ENCODE measurements at places on chromosomes 16 and 17.

DNA sequence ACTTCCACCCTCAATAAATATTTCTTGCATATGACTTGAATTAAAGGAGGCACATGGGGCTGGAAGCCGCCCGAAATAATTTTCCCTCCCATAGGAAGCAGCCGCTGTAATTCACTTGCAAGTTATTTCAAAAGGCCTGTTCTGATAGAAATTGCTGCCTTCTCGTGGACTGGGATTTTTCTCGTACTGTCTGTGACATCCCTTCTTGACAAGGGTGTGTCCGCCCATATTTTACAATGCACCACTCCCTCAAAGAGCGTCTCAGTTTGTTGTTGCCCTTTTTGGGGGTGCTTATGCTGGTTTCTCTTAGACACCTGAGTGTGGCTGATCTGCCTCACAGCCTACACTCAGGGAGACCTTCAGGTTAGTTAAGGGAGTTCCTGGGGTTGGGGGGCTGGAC is 160.0 kb downstream of the MSI2 start:
- no peak for DNase-seq

DNA sequence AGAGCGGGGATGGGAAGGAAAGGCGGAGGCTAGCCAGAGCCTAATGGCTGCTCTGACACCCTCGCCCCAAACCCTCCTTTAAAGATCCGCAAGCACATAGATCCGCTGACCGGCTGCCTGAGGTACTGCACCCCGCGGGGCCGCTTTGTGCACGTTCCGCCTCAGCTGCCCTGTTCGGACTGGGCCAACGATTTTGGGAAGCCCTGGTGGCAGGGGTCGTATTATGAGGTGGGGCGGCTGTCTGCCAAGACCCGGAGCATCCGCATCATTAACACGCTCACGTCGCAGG is 663 bp downstream of the CYB5D1 start:
- DNase-seq, result peak; percentile 32

- no peak for DNase-seq
Measured at GRCh38 chr17:16285646-16286008, 67.6 kb downstream of the CENPV start.

DNA sequence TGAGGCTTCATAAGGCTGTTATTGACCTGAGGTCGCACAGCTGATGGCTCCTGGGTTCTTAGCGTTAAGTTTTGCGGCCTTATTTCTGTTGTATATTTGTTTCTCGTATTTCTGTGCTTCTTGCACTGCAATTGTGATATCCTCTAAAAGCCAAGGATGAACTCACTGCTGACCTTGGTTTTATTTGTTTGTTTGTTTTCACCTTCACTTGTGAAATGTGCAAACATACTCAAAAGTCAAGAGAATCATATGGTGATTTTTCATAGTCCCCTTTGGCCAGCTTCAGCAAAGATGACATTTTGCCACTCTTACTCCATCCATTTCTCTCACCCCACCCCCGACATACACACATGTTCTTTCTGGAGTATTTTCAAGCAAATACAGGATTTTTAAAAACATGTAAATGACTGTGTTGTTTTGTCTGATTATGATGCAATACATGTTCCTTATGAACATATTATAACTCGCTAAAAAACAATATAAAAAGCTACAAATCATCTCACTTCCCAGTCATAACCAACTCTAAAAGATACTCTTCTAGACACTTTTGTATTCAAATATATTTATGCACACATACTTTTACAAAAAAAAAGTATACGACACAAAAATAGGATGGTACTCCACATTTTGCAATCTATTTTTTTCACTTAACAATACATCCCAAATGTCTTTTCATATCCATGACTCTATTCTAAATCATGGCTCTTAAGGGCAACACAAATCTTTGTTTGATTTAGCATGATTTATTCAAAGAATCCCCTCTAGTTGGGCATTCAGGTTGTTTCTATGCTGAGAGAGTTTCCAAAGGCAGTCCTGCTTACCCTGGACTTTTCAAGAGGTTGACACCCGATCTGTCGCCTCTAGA is 5.7 kb upstream of the ZCCHC14 start:
- no peak for DNase-seq

- no peak for DNase-seq
Measured at GRCh38 chr16:23384878-23385277, 68.1 kb downstream of the COG7 start.

DNA sequence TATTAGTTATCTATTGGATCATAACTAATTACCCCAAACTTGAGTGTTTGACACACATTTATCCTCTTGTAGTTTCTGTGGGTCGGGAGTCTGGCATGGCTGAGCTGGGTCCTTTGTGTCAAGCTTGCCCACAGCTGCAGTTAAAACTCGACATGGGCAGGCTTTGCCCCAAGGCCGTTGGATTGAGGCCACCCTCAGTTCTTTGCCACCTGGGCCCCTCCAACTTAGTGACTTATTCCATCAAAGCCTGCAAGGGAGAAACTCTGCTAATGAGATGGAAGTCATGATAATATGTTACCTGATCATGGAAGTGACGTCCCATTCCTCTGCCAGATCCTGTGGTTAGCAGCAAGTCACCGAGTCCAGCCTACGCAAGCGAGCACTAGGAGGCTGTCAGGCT is 17.2 kb downstream of the TBCD start:
- no peak for DNase-seq

- DNase-seq, result no peak
Measured at GRCh38 chr16:66353055-66353454, 13.4 kb upstream of the CDH5 start.

- DNase-seq, result no peak
Measured at GRCh38 chr17:66986659-66987058, 22.2 kb downstream of the CACNG4 start.

GRCh38 chr17:28856028-28856574 is 1.3 kb downstream of the ERAL1 start:
- DNase-seq, result no peak

DNA sequence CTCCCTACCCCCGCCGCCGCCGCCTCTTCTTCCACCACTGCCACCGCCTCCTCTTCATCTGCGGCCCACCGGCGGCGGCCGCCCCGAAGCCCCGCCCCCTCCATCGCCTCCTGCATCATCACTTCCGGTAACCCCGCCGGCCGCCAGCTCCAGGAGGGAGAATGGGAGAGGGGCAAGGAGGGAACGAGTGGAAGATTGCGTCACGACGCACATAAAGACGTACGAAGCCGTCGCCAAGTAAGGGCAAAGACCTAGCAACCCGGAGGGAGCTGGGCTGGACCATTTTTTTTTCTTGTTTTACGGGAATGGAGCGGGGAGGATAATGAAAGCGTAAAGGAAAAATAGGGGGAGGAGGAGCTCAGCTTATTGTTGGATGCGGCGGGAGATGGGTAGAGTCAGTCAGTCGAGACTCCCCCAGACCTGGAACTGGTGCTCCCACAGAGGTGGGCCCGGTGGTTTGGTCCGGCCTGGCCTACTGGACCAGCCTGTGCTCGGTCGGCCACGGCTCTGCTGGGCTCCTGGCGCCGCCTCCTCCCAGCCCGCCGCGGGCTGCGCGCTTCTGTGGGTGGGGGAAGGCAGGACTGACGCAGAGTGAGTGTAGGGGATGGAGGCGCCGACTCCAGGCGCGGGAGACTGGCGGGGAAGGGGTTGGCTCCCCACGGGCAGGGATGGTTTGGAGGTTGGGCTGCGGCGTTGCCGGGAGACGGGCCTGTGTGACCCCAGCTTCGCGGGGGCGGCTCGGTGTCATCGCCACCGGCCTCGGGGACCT is at the start of the genes DCUN1D3 and LYRM1:
Gene DCUN1D3 (minus strand): TSS at position 60 of the 769 bp plus-strand sequence. CDS start 37,820 bp downstream, outside the sequence.
Gene LYRM1 (plus strand): TSS at position 473 of the 769 bp plus-strand sequence. CDS start 14,785 bp downstream, outside the sequence.
- peak; percentile 94 for DNase-seq

DNA sequence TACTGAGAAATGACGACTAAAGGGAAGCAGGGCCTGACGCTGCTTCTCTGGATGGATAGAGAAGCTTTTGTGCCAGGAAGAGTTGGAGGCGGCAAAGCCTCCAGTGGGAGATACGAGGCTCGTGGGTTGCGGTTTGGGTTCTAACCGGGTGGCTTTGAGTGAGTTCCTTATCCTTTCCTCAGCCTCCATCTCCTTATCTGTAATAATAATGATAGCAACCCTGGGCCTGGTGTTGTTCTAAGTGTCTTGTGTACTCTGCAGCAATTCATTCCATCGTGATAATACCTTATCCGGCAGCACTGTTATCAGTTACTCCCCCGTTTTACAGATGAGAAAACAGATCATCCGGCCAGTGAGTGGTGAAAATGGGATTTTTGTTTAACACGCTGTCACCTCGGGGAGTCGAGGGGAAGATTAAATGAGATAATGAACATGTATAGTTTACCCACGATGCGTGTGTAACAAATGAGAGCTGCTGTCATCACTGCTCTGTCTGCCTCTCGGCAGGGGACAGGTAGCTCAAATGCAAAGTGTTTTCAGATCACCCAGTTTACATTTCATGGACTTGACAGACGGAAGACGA is 52.0 kb upstream of the LHX1 start:
- no peak for DNase-seq

All from inflammatory macrophage treated with lipopolysaccharide for 1 hour (primary cell).